Pons (tissue), 1 donor: ENCODE measurements at places on chromosomes 12 and 14.

DNA sequence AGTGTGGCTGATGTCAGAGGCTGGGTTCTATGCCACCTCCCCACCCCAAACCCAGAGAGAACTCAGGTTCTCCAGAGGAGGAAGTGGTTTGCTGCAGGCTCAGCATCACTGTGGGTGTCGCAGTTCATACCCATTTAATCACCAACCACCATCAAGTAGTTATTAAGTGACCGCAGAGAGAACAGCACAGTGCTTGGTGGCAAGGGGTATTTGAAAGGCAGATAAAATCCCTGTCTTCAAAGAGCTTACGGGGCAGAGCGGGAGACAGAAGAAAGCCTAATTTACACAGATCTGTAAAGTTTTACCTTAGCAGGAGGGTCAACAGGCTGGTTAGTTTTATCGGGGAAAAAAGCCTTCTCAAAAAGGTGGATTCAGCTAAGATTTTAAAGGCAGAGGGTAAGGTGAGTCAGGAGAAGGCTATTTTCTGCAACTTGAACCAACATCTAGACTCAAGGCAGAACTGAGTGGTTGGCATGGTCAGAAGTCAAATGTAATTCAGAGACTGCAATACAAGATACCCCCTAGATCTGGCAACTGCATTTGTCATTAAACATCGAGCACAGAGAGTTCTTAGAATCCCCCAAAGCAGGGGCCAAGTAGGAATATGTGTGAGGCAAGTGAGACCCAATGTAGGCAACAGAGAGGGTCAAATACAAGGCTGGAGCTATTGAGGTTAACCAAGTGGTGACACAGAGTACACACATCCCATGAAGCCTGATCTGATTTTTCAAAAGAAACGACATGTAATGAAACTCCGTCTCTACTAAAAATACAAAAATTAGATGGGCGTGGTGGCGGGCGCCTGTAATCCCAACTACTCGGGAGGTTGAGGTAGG, 13.2 kb downstream of the PXN start:
- no peak for DNase-seq

DNA sequence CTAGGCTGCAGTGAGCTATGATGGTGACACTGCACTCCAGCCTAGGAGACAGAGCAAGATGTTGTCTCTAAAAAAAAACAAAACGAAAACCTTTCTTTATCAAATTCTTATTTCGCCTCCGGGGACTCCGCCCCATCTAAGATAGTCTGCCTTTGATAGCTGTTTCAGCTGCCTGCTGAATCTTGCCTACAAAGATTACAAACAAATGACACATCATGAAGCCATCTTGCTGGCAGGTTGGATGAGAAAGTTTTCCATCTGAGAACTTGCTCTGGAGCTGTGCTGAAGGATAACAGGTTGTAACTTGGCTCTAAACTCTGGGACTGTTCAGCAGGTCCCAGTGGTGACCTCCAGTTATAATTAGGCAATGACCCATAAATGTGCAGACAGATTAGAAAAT, 41.8 kb upstream of the AEBP2 start:
- no peak for DNase-seq

DNA sequence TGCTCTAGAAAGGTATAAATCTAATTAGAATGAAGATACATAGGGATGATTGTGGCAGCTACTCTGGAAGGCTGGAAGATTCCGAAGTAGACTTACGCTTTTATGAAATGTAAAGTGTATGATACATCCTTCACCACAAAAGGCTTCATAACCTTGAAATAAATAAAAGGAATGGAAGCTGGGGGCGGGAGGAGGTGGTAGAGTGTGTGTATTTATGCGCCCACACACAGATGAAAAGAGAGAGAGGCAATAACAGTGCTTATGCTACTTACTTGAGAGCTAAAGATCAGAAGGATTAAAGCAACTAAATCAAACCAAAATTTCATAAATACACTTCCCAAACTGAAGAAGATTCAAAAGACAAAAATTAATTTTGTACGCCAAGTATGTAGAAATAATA, 30.4 kb downstream of the CBX5 start:
- no peak for DNase-seq

- peak; percentile 48 for DNase-seq
These were observed 32.5 kb downstream of the MMAB start for GRCh38 chr12:109540526-109541412.

- no peak for DNase-seq
These were observed 15.4 kb downstream of the MRPL42 start for GRCh38 chr12:93482721-93483120.

GRCh38 chr14:37890095-37890494, 294.7 kb downstream of the TTC6 start:
- DNase-seq: no peak

GRCh38 chr12:106431839-106432411, 74.4 kb downstream of the POLR3B start:
- DNase-seq: no peak

DNA sequence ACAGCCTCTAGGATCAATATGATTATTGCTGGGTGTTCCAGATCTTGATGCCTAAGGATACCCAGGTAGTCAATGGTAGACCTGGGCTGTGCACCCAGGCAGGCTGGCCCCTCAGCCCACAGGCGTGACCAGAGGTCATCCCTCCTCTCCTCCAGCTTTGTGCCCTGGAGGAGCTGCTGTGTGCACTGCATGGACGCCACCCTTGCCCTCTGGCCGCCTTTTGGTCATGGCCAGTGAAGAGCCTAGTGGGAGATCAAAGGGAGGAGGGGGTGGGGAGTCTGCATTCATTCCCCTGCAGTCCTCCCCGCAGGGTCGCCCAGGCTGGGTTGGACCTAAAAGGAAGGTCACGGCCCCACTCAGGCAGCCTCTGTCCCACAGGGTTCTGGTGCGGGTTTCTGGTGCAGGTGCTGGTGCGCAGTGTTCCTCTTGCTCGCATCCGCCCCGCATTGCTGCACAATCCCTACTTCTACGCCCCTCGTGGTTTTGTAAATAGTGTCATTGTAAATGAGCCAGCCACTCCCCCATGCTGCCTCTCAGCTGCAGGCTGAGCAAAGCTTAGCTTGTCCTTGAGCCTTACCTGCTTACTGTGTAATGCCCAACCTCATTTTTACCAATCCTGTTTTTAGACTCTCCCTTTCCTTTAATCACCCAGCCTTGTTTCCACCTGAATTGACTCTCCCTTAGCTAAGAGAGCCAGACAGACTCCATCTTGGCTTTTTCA, 55.3 kb downstream of the PSMA6 start:
- DNase-seq: no peak

DNA sequence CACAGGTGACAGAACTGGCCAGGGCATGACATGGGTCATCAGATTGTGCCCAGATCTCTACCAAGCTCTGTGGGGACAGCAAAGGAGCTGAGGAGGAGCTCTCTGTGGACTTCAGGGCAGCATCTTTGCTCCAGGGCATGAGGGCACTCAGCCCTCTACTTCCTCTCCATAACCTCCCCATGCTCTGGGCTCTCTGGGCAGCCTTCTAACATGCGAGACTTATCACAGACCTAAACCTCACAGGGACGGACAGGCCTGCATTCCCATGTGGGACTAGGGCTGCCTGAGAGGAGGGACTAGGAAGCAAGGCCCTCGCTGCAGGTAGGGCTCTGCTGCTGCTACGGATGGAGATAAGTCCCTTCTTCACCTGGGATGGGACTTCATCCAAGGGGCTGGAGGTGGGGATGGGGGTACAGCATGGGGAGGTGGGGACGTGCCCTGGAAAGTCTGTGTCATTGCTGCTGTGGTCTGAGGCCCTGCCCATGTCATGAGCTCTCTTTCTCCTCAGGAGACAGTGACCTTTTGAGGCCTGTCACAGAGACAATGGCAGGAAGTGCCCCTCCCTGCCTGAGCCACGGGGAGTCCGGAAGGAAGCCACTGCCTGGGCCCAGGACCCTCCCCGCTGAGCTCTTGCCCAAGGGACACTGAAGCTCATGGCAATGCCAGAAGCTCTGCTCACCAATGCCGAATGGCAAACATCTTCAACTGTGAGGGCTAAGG, 44.1 kb downstream of the PITPNM2 start:
- DNase-seq: no peak

DNA sequence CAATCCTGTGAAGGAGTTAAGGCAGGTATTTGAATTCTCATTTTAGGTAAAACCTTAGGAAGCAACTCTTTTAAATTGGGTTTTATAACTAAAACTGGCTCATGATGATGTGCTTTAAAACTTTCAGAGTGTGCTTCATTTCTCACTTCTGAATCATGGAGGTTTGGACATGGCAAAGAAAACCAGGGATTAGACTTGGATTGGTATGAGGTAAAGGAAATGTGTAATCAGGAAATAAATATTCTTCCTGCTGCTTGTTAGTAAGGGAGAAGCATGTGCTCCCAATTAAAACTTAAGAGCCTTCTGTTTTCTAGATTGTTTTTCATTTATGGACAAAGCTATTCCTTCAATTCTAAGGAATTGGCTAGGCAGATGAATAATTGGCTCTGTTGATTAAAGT, 57.4 kb downstream of the FBXO33 start:
- DNase-seq: no peak

DNA sequence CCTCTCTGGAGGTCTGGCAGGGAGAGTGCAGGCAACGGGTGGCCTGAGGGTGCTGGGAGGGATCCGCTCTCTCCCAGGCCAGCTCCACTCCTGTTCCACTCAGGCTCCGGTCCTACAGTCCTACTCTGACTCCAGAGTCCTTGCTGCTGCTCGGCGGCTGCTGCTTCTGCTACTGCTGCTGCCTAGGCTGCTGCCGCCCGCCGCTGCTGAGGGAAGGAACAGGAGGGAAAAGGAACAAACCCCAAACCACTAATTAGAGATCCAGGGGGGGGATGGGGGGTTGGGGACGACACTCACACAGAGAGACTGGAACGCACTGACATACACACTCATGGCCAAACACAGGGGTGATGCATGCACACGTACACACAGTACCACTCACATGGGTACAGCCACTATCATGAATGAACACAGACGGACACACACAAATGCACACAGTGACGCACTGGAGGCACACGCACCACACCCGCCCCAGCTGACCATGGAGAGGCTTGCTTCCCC, at the start of gene SP7:
TSS of gene SP7 (minus strand) at position 174 of the 501 bp plus-strand sequence. CDS start 708 bp downstream, outside the sequence.
- DNase-seq: no peak

DNA sequence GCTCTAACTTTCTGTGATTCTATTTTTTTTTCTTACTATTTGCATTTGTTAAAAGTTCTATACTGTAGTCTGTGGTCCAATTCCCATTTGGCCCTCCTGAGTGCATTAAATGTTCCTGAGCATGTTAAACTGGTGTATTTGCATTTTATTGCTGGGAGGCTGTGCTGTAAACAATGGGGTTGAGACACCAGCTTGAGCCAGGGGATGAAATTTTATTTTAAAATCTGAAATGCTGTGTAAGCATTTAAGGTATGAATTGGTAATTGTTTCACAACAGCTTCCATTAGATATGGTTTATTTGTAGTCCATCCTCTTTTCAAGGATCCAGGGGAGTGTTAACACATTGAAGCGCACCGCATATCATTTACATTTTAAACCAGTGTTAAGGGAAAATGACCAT, 89.9 kb upstream of the RFX4 start:
- DNase-seq: no peak

GRCh38 chr12:112303004-112303403, 79.2 kb downstream of the HECTD4 start:
- no peak for DNase-seq

DNA sequence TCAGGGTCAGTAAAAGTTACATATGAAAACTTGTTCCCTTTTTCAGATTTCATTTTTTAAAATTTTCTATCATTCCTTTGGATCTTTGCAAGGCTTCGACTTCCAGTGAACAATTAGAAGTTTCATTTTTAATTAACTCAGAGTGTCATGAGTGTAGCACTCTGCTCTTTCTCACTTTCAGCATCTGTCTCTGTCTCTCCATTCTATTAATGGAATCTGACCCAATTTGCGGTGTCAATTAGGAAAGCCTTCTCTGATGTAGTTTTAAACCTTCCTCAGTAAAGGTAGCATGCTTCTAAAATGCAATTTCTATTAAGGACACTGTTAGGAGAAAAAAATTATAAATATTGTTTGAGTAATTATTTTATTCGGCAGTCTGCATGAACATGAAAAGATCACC, 68.3 kb downstream of the SLC38A1 start:
- no peak for DNase-seq

DNA sequence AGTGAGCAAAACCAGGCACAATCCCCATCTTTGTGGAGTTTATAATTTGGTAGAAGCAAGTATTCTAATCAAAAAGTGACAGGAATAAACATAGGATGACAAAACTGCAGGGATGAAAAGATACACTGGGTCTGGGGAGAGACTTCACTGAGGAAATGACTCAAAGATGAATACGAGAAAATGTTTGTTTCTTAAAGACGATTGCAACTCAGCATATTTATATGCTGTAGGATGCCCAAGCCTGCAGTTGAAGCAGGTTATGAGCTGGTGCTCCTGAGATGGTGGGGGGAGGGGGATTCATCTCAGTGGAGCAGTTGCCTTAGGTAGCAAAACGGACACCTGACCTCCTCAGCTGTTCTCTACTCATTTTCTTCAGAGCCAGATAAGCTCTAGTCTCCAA, 13.4 kb upstream of the SLC38A4 start:
- no peak for DNase-seq

- no peak for DNase-seq
These were observed 15.1 kb downstream of the FKBP11 start for GRCh38 chr12:48910196-48910595.

DNA sequence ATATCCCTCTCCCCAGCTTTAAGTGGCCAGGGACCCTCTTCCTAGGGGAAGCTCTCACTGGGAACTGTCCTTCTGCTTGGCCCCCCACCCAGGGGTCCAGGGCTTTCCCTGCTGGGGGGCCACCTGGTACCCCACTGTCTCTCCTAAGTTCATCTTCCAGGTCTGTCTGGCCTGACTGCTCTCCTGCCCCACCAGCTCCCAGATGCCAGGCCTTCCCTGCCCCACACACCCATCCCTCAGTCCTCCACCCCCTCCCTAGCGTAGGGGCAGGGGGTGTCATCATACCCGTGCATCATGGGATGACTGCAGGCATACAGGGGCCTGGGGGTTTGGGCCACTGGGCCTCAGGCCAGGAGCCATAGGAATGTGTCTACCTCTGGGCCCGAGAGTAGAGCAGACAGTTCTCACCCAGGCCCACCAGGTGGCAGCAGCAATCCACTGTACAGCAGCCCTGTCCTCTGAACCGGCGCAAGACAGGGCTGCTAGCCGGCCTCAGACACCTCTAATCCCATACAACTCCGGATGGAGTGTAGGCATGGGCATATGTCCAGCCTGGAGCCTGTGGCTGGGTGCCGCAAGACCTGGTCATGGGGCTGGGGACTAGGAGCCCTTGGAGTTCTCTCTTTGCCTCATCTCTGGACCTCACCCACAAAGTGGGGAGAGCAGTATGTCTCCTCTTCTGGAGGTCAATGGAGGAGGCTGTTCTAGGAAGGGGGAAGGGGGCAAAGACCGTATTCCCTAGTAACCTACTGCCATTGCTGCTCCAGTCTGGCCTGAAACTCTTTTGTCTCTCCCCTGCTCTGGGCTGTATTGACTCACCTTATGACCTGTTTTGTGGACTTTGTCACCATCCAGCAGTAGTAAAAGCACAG, 10.0 kb upstream of the SMARCD1 start:
- peak; percentile 79 for DNase-seq
